ENCODE measurements at places on chromosomes 7 and 10. TPM values are rescaled to one million over a fixed set of nuclear protein-coding genes. Genes with fewer than 3 reads are reported as not detected.
A peak's percentile ranks its signal among the peaks of the same experiment; 100 is the strongest.

DNA sequence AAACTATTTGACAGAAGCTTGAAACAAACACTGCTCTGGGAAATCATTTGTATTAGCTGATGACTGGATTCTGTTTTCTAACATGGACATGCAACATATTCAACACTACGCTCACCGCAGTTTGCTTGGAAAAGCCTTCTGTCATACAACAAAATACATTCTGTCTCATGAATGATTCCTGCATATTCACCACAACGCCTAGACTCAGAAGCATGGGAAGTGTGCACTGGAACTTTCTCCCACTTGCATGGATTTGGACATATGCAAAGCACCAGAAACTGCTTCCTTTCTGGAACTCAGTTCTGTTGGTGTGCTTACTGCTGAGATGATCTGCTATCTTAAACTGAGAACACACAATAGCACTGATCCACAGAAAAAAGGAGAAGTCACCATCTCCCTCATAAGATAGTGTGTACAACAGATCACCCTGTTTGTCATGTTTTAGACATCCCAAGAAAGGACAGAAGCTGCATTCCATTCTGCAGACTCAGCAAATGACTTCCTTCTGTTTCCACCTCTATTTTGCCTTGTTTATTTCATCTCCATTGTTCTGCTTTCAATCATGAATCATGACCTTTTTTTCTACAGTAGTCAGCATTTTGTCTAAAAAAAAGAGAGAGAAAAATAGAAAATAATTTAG, 115.8 kb downstream of the HTR7 start:
- no peaks in the 10 kb centered on the region for H3K27me3 ChIP-seq
- DNase-seq, result peak; percentile 69
- H3K4me3 ChIP-seq, result no peak overlapping the region
- peaks cover 11% of the 10 kb centered on the region for H3K4me1 ChIP-seq
- H3K36me3 ChIP-seq, result no peaks in the 10 kb centered on the region
- no peak overlapping the region for H3K27ac ChIP-seq

DNA sequence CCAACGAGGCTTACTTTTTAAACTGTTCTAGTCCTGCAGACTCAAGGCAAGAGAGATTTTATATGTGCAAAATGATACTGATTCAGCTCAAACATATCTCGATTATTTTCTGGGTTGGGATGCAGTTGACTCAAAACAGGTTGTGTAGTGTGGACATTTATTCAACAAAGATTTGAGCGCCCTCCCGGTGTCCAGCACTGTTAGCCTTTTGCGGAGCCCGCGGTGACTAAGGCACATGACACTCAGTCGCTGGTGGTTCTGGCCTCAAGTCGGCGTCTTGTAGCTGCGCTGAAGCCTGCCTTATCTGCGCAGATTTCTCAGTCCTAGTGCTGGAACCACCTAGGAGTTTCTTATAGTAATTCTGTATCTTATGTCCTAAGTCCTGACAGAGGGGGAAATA, 938 bp upstream of the CADPS2 start:
- H3K27ac ChIP-seq, result peak overlapping the region; percentile 38
- peaks cover 19% of the 10 kb centered on the region for H3K4me1 ChIP-seq
- peak overlapping the region; percentile 79 for H3K4me3 ChIP-seq
- H3K36me3 ChIP-seq, result no peaks in the 10 kb centered on the region
- H3K27me3 ChIP-seq, result peaks cover 14% of the 10 kb centered on the region
- DNase-seq, result peak; percentile 64

DNA sequence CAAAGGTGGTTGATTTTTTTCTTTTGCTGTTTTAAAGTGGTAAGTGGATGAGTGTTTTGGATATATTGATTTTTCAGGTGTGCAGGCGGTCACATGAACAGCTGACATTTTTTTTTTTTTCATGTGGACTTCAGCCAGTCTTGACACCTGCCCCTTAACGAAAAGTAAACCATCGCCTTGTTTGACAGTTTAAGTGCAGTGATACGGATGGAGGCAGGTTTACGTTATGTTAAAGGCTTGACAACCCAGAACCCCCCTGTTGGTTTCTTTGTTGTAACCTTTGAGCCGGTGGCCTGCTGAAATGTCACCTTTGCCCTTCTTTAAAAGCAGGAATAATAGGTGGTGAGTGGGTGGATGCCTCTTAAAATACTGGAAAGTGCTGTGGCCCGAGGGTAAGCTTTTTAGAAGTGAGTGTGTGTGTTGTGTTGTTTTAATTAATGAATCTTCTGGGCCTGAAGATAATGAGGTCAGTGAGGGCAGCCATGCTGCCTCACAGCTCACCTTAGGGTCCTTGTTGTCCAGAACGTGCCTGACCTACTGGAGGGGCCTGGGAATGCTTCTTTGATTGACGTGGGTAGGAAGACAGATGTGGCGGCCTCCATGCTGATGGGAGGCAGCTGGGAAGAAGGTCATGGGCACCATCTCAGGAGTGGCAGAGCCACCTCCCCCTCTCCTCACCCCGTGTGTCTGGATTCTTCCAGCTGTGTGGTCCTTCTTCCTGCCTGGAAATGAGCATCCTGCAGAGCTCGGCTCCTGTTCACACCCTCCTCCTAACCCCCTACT, 69.8 kb downstream of the TCF7L2 start:
- no peaks in the 10 kb centered on the region for H3K27me3 ChIP-seq
- no peaks in the 10 kb centered on the region for H3K4me1 ChIP-seq
- H3K36me3 ChIP-seq, result no peaks in the 10 kb centered on the region
- no peak overlapping the region for H3K27ac ChIP-seq
- H3K4me3 ChIP-seq, result no peak overlapping the region
- DNase-seq, result no peak

DNA sequence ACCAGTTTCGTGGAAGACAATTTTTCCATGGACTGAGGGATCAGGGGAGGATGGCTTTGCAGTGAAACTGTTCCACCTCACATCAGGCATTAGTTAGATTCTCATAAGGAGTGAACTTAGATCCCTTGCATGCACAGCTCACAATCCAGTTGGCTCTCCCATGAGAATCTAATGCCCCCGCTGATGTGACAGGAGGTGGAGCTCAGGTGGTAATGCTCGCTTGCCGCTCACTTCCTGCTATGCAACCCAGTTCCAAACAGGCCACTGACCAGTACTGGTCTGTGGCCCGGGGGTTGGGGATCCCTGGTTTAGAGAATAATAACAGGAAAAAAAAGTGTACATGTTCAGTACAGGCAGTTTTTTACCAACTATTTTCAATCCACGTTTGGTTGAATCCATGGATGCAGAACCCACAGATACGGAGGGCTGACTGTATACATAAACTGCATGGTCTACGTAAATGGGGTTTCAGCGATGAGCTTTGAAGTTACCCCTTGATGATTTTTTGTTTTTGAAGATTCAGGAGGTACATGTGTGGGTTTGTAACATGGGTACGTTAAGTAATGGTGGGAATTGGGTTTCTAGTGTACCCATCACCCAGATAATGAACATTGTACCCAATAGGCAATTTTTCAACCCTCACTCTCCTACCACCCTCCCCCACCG, 24.5 kb downstream of the OGDH start:
- peaks cover 39% of the 10 kb centered on the region for H3K4me1 ChIP-seq
- H3K36me3 ChIP-seq, result peaks cover 6% of the 10 kb centered on the region
- H3K4me3 ChIP-seq, result no peak overlapping the region

DNA sequence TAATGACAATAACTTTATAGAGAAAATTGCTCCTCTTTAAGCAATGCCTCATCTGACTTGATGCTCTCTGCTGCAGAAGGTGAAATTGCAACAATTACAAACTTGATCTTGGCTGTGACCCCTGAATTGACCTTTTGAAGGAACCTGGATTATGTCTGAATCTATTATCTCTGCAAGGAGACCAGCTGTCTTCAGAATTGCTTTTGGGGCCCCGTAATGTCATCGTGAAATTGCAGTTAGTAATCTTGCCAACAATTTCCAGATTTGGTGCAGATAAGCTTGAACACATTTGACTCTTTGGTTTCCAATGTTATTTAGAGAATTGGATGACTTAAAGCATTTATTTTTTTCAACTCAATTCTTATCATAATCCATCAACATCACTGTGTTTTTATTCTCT, 520.6 kb downstream of the CCSER2 start:
- no peaks in the 10 kb centered on the region for H3K4me1 ChIP-seq
- H3K27ac ChIP-seq, result no peak overlapping the region
- H3K27me3 ChIP-seq, result no peaks in the 10 kb centered on the region

DNA sequence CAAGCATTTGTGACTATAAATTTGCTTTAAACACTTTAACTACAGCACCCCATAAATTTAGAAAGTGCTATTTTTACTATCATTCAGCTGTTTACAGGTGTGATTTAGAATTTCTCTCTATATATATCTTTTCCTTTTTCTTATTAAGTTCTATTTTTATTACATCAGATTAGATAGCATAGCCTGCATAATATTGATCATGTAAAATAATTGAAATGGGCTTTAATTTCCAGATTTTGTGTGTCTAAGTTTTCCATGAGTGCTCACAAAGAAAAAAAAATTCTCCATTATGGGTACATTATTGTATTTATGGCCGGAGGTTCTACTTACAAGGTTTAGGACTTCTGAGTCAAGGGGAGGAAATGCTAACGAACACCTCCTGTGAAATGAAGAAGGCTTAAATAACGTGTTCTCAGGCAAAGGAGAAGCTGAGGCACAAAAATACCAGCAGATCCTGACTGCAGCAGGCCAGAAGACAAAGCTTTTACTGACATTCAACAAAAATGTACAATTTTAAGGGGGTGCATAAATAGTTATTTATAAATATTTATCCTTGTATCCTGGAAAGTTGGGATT, 114.2 kb downstream of the RNF133 start:
- no peaks in the 10 kb centered on the region for H3K27me3 ChIP-seq
- no peak for DNase-seq
- H3K27ac ChIP-seq, result no peak overlapping the region
- no peaks in the 10 kb centered on the region for H3K36me3 ChIP-seq
- peaks cover 10% of the 10 kb centered on the region for H3K4me1 ChIP-seq
- no peak overlapping the region for H3K4me3 ChIP-seq

TAS2R41 gene
- total RNA-seq, result not detected

PTN gene
- 0.07 TPM for total RNA-seq

DNA sequence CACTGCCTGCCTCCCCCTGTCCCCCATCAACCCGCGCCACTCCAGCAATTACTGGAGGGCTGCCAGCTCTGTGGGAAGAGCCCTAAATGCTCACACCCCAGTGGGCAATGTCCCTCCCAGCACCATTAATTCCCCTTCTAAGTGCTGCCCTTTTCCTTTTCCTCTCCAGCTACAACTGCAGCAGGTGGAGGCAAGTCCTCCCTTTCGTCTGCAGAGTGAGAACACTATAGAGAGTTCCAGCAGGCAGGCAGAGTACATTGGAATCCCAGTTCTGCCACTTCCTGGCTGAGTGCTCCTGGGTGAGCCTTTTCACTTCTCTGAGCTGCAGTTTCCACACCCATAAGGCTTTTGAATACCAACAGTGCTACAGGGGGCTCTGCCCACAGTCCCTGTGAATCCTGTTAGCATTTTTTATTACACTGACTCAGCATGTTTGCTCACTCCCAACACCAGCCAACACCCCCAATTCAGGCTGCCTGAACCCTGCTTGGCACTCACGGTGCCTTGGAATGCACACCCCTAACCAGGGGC, 447.0 kb downstream of the GRID1 start:
- no peaks in the 10 kb centered on the region for H3K27me3 ChIP-seq
- H3K4me3 ChIP-seq, result no peak overlapping the region
- H3K4me1 ChIP-seq, result no peaks in the 10 kb centered on the region

DNA sequence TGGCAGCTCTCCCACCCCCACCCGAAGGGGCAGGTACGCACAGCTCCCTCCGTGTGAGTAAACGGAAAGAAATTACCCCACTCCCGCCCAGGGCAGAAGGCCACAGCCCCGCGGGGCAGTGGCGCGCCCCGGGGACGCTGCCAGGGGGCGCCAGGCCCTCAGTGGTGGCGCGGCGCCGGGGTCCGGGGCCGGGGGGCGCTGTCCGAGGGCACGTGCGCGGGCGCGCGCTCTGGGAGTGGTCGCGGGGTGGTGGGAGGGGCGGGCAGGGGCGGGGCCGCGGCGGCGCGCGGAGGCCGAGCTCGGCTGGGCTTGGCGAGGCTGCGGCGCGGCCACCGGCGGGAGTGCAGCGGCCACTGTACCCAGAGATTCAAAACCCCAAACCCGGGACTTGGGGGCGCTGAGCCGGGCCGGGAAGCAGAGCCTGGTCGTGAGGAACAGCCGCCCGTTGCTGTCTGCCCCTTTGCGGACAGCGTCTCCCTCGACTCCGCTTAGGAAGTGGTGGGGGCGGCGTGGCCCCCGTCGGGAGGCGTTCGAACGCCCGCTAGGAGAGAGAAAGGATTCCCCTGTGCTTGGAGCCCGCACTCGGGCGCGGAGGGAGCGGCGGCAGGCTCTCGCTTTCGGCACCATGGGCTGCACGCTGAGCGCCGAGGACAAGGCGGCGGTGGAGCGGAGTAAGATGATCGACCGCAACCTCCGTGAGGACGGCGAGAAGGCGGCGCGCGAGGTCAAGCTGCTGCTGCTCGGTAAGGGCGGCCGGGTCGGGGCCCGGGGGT, at the start of gene GNAI1:
TSS of gene GNAI1 (plus strand) at position 296 of the 773 bp plus-strand sequence. CDS start at position 626, 330 bp downstream.
- H3K4me3 ChIP-seq, result peak within 1 kb of the TSS; percentile 99
- H3K27me3 ChIP-seq, result no peaks in the 10 kb centered on the region
- peak within 1 kb of the TSS; percentile 48 for H3K27ac ChIP-seq
- peak; percentile 81 for DNase-seq
- H3K36me3 ChIP-seq, result no peaks in the 10 kb centered on the region

TDRD1 gene
- total RNA-seq, result not detected

OR2A5 gene
- total RNA-seq, result not detected

- no peaks in the 10 kb centered on the region for H3K36me3 ChIP-seq
- no peaks in the 10 kb centered on the region for H3K27me3 ChIP-seq
- H3K4me1 ChIP-seq, result peaks cover 50% of the 10 kb centered on the region
- no peak for DNase-seq
Measured at GRCh38 chr10:36489181-36489580, 636.2 kb upstream of the ANKRD30A start.

GRCh38 chr7:158811461-158811860, 17.8 kb downstream of the ESYT2 start:
- H3K4me3 ChIP-seq, result no peak overlapping the region
- H3K27ac ChIP-seq, result no peak overlapping the region
- H3K4me1 ChIP-seq, result peaks cover 14% of the 10 kb centered on the region
- DNase-seq, result peak; percentile 33
- peaks cover 7% of the 10 kb centered on the region for H3K36me3 ChIP-seq

GRCh38 chr7:25675789-25676474, 447.6 kb upstream of the NPVF start:
- H3K4me1 ChIP-seq, result no peaks in the 10 kb centered on the region
- peaks cover 29% of the 10 kb centered on the region for H3K27me3 ChIP-seq
- no peak for DNase-seq
- H3K27ac ChIP-seq, result no peak overlapping the region
